CD4-positive, alpha-beta T cell treated with Interleukin-4 for 1 hour (primary cell): ENCODE measurements at places on chromosomes 16 and 17.

DNA sequence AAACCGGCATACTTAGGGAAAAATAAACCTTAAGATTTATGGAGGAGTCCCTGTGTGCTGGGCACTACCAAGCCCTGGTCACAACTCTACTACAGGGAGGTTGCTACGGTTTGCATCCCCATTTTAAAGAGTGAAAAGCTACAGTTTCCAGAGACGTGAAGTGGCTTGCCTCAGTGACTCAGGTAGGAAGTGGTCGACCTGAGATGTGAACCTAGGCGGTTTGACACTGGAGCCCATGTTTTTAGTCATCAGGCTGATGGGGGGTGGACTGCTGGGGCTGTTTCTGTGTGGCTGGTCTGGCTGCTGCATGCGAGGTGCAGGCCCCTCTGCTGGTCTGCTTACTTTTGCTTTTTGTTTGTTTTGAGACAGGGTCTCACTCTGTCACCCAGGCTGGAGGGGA lies 6.6 kb downstream of the COX6A2 start:
- DNase-seq = peak; percentile 24

DNA sequence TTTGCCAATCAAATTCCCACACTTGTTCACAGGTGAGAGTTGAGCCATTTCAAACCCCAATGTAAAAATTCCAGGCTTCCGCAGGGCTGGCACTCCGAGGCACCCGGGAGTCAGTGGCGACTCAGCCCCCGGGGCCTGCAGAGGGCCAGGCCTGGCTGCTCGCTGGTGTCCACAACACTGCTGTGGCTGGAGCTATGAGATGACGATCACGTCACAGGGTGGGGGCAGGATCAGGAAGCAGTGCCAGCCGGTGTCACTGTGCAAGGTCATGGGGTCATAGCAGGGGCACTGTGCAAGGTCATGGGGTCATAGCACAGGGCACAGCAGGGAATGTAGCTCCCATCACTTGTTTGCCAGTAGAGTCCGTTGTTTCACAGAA lies 7.8 kb downstream of the VPS4A start:
- no peak for DNase-seq

DNA sequence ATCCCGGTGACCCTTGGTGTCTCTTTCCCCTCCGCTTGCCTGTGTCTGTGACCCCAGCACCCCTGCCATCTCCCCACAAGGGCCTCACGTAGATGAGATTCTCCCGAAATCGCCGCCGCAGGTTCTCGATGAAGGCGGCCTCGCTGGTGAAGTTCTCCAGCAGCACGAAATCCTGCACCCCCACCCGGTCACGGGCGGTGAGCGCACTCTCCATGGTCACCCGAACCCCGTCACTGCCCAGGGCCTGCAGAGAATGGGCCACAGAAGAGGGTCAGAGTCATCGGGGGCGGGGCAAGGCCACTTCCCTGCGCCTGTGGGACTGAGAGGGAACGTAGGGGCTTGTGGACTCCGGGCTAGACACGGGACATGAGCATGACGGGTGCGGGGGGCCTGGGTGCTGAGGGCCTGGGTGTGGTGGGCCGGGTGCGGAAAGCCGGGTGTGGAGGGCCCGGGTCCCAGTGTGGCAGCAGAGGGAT lies 8.4 kb downstream of the MYO1C start:
- no peak for DNase-seq

DNA sequence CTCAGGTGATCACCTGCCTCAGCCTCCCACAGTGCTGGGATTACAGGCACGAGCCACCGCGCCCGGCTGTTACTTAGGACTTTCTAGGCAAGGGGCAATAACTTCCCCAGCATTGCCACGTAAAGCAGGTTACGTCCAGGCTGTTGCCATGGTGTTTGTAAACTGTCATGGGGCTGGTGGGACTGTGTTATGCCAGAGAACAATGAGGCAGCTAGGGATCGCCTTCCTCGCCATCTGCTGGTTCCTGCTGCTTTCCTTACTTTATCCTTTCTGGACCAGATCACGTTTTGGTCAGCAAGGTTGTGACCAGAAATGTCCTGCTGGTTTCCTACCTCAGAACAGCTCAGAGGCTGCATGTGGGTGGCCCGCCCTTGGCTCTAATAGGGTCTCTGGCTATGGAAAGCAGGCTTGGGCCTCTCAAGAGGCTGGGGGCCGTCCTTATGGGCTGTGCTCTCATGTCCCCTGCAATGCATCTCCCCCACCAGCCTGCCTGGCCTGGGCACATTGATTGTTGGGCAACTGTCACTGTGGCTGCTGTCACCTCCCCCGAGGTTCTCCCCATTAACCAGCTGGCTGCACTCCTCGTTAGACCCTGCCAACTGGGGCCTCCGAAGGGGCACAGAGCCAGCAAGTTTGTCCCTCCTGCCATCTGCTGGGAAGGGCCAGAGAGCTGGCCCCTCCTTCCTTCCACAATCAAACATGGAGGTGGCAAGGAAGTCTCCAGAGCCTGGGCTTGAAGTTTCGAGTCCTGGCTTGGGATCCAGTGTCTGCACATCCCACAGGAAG lies 28.2 kb upstream of the ZC3H18 start:
- DNase-seq = no peak

GRCh38 chr17:5661491-5662125 lies 77.3 kb upstream of the NLRP1 start:
- DNase-seq = no peak

- no peak for DNase-seq
Measured at GRCh38 chr17:39357488-39357887, 43.9 kb downstream of the FBXL20 start.

DNA sequence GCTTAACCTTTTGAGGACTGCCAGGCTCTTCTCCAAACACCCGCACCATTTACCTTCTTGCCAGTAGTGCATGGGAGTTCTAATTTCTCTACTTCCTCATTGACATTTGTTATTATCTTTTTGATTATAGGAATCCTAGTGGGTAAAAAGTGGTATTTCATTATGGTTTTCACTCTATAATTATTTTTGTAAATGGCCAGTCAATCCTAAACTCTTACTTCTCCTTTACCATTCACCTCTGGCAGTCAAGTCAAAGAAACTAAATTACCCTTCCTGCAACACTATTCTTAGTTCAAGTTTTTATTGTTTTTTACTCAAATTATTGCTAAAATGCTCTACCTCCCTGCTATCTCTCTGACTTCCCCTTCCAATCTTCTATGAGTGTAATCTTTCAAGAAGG lies 29.8 kb upstream of the ANKFY1 start:
- DNase-seq = no peak

DNA sequence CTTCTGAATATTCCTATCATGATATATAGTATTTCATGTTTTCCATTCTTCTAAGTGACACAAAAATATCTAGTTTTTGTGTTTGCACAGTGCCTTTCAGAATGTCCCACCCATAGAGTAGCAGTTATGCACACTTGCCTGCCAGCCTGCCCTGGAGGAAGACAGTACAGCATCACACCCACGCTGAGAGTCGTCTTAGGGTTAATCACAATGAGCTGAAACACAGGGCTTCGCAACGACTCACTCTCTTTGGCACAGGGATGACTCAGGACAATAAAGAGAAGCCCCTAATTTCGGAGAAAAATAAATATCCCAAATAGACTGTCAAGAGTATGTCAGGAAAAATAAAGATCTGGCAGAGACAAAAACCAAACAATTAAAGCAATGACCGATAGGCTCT lies 11.6 kb upstream of the NDUFAB1 start:
- DNase-seq = no peak

DNA sequence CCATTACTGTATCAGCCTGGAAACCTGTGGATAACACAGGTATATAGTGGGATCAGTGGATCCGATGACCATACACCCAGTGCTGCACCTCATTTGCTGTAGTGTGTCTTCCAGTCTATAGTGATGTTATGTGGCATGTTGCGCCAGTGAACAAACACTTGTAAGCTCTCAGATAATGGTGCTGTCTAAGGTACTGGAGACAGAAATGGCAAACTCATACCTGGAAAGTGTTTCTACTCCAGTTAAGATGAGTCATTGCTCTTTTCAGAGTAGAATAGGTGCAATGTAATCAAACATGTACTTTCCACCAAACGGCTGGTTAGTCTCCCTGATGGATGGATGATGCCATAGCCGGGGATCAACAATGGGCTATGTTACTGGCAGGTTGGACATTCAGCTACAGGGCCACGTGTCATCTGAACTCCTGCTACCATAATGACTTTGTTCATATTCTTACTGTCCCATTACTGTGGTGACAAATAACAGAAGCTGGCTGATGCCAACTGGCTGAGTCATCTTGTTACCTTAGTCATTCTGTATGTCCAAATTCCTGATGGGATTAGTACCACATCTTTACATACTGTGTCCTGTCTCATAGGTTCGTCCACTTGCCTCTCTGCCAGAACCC lies 6.3 kb downstream of the CCL11 start:
- no peak for DNase-seq
